ENCODE measurements at places on chromosomes 6 and 20. TPM values are rescaled to one million over a fixed set of nuclear protein-coding genes. Genes with fewer than 3 reads are reported as not detected.

DNA sequence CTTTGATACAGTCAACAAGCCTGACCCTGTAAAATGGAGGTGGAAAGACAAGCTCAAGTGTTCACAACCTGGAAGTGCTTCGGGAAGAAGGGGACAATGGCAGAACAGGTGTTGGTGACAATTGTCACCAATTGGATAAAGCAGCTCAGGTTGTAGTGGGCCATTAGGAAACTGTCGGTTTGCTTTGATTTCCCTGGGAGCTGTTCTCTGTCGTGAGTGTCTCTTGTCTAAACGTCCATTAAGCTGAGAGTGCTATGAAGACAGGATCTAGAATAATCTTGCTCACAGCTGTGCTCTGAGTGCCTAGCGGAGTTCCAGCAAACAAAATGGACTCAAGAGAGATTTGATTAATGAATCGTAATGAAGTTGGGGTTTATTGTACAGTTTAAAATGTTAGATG lies 15.0 kb downstream of the CCR6 start:
- no peak overlapping the region for H3K27ac ChIP-seq
- no peak for DNase-seq
- no peaks in the 10 kb centered on the region for H3K36me3 ChIP-seq
- peaks cover 21% of the 10 kb centered on the region for H3K4me1 ChIP-seq

GRCh38 chr6:46832816-46833215 lies 39.6 kb downstream of the MEP1A start:
- no peaks in the 10 kb centered on the region for H3K27me3 ChIP-seq
- no peaks in the 10 kb centered on the region for H3K4me1 ChIP-seq
- no peak overlapping the region for H3K27ac ChIP-seq
- H3K4me3 ChIP-seq = no peak overlapping the region
- no peaks in the 10 kb centered on the region for H3K36me3 ChIP-seq

- peaks cover 40% of the 10 kb centered on the region for H3K4me1 ChIP-seq
- no peak for DNase-seq
- H3K4me3 ChIP-seq = no peak overlapping the region
- no peak overlapping the region for H3K27ac ChIP-seq
- H3K36me3 ChIP-seq = no peaks in the 10 kb centered on the region
These were observed 520.0 kb upstream of the IRAK1BP1 start for GRCh38 chr6:78347191-78347916.

- no peak overlapping the region for H3K27ac ChIP-seq
- H3K27me3 ChIP-seq = no peaks in the 10 kb centered on the region
- no peaks in the 10 kb centered on the region for H3K36me3 ChIP-seq
- peaks cover 4% of the 10 kb centered on the region for H3K4me1 ChIP-seq
These were observed 154.0 kb downstream of the LAMP5 start for GRCh38 chr20:9668381-9668780.

GRCh38 chr20:19710336-19711120 lies 47.5 kb upstream of the RIN2 start:
- DNase-seq = no peak
- no peaks in the 10 kb centered on the region for H3K27me3 ChIP-seq
- no peak overlapping the region for H3K27ac ChIP-seq
- H3K4me3 ChIP-seq = no peak overlapping the region
- no peaks in the 10 kb centered on the region for H3K4me1 ChIP-seq

DNA sequence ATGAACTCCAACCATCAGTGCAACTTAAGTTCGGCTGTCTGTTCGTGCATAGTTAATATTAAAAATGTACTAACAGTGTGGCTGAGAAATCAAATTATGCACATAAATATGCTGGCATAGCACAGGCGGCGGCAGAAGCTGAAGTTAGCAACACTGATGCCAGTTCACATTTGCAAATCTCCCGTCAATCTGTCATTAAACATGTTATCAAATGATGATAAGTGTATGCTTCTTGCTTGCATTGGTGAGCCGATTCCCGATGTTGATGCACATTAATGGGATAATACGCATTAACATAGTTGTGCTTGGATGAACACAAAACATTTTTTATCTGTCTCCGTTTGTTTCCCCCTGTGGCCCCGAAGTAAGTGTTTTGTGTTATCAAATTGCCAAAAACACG lies 309.4 kb downstream of the ZNF217 start:
- H3K27ac ChIP-seq = no peak overlapping the region
- no peaks in the 10 kb centered on the region for H3K36me3 ChIP-seq
- no peak for DNase-seq
- H3K27me3 ChIP-seq = no peaks in the 10 kb centered on the region
- H3K4me1 ChIP-seq = peaks cover 36% of the 10 kb centered on the region

DNA sequence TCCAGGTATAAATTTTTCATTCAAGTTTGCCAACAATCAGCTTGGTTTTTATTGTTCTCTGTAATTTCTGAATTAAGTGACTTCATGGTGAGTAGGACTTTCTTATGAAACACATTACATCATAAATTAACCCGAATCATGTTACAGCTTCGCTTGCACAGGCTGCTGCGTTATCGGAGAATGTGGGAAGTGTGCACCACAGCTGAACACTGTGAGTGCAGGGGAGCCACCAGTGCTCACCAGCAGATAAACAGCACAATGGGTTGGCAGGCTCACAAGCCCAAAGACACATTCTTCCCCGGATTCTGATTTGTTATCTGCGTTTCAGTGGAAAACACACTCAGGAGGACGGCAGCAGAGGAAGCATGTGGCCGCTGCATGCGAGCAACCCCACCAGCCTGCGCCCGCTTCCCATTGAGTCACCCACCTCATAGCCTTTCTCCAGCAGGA lies 121.1 kb downstream of the GMDS start:
- H3K27me3 ChIP-seq = no peaks in the 10 kb centered on the region
- H3K4me1 ChIP-seq = peaks cover 5% of the 10 kb centered on the region
- H3K36me3 ChIP-seq = no peaks in the 10 kb centered on the region
- H3K4me3 ChIP-seq = no peak overlapping the region
- DNase-seq = no peak

DNA sequence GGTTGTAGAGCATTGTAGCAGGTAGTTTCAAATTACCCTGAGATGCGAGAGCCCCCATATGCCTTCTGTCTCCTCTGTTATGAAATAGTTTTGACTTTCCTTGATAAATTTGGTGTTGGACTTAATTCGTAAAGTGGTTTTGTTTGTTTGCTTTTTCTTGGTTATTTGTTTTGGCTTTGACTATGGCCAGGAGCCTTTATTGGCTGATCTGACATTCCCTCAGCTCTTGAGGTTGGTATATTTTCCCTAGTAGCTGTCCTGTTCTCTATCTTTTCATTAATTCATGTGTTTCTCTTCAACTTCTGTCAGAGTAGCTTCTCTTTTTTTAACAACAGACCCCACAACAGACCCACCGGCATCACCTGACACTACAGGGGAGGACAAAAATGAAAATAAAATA lies 457.4 kb upstream of the MANEA start:
- H3K27me3 ChIP-seq = no peaks in the 10 kb centered on the region
- H3K36me3 ChIP-seq = no peaks in the 10 kb centered on the region
- no peak overlapping the region for H3K4me3 ChIP-seq
- no peak for DNase-seq

GRCh38 chr6:113076116-113076515 lies 729.0 kb downstream of the RFPL4B start:
- no peak overlapping the region for H3K4me3 ChIP-seq
- no peak for DNase-seq
- no peaks in the 10 kb centered on the region for H3K27me3 ChIP-seq
- no peak overlapping the region for H3K27ac ChIP-seq

DNA sequence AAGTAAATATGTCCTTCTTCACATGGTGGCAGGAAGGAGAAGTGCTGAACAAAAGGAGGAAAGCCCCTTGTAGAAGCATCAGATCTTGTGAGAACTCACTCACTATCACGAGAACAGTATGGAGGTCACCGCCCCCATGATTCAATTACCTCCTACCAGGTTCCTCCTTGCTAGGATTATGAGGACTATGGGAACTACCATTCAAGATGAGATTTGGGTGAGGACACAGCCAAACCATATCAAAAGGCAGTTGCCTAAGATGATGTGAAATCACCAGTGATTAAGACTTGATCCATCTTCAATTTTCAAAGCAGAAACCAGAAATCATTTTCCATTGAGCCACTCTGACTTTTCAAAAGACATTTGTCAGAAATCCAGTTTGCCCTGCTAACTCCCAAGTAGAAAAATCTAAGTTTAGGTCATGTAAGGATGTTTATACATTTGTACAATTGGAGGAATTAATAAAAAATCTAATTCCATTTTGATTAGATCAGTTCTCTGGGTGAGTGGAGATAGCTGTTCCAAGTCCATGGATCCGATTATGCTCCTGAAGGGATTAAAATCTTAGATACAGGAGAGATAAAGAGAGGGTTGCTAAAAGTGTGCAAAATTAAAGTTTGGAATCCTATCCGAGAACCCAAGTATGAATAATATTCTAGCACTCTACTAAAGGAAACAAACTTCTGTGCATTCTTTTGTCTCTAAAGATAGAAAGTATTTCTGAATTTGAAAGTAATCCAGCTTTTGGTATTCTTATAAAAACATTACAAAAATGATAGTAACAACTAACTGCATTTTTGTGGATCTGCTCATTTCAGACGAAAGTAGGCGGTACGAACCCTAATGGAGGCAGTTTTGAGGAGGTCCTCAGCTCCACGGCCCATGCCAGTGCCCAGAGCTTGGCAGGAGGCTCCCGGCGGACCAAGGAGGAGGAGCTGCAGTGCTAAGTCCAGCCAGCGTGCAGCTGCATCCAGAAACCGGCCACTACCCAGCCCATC lies 39.5 kb downstream of the HDDC2 start:
- no peaks in the 10 kb centered on the region for H3K36me3 ChIP-seq
- H3K4me1 ChIP-seq = peaks cover 9% of the 10 kb centered on the region
- no peaks in the 10 kb centered on the region for H3K27me3 ChIP-seq
- no peak for DNase-seq

- H3K36me3 ChIP-seq = no peaks in the 10 kb centered on the region
- no peaks in the 10 kb centered on the region for H3K4me1 ChIP-seq
- peak; percentile 6 for DNase-seq
- H3K27me3 ChIP-seq = no peaks in the 10 kb centered on the region
- H3K27ac ChIP-seq = no peak overlapping the region
These were observed 301.8 kb upstream of the AGPAT4 start for GRCh38 chr6:161575523-161576254.

GRCh38 chr6:131005439-131006016 lies 57.5 kb downstream of the EPB41L2 start:
- DNase-seq = no peak
- H3K36me3 ChIP-seq = peaks cover 14% of the 10 kb centered on the region
- no peak overlapping the region for H3K27ac ChIP-seq
- no peak overlapping the region for H3K4me3 ChIP-seq

DNA sequence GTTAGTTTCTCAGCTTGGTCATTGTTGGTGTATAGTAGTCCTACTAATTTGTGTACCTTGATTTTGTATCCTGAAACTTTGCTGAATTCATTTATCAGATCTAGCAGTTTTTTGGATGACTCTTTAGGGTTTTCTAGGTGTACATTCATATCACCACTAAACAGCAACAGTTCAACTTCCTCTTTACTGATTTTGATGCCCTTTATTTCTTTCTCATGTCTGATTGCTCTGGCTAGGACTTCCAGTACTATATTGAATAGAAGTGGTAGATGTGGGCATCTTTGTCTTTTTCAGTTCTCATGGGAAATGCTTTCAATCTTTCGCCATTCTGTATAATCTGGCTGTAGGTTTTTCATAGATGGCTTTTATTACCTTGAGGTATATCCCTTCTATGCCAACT lies 61.3 kb upstream of the HEY2 start:
- H3K4me3 ChIP-seq = no peak overlapping the region
- H3K36me3 ChIP-seq = peaks cover 69% of the 10 kb centered on the region
- no peak for DNase-seq
- no peak overlapping the region for H3K27ac ChIP-seq
- no peaks in the 10 kb centered on the region for H3K4me1 ChIP-seq
- no peaks in the 10 kb centered on the region for H3K27me3 ChIP-seq

DNA sequence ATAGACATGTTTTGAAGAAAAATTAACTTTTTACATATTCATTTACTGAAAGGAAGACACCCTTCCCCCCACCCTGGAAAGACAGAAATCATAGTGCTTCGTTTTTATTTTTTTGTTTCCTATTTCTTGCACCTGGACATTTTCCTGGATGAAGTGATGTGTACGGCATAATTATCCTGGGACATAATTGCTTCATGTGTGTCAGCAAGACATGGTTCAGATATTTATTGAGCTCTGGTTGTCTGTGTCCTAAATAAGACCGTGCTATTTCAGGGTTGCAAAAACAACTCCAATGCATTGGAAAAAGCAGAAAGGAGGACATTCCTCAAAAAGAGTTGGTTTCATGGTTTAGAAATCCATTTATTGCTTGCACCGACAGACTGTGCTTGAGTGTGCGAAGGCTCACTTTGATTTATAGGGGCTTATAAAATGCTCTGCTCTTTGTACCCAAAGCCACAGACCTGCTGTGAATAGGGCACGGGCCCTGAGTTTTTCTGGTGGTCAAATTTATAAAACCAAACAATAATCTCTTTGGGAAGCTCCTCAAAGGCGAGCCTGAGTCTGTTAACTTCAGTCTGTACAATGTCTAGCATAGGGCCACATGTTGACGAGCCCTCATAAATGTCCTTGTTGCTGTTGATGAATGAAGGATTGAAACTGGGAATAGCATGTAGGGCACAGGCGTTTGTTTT lies 179.5 kb downstream of the SOX4 start:
- H3K27ac ChIP-seq = peak overlapping the region; percentile 45
- H3K4me1 ChIP-seq = peaks cover 66% of the 10 kb centered on the region
- H3K27me3 ChIP-seq = no peaks in the 10 kb centered on the region
- DNase-seq = no peak
- H3K36me3 ChIP-seq = no peaks in the 10 kb centered on the region

DNA sequence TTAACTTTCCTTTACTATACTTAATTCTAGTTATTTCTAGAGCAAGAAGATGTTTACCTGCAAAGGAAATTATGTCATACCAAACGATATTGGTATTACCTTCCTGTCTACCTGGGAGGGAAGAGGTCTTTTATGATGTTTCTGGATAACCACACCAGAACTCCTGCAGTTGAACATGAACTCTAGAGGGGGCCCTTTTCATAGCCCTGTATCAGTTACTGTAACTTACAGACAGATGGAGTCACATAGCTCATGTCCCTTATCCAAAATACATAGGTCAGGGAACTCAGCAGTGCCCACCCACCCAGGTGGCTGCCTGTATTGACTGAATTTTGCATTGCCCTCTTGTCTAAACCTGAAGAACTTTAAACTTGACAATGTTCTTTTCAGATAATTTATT lies 35.1 kb upstream of the MYL9 start:
- peak; percentile 45 for DNase-seq
- no peaks in the 10 kb centered on the region for H3K4me1 ChIP-seq
- H3K4me3 ChIP-seq = no peak overlapping the region
- peaks cover 16% of the 10 kb centered on the region for H3K36me3 ChIP-seq
- no peaks in the 10 kb centered on the region for H3K27me3 ChIP-seq

- no peaks in the 10 kb centered on the region for H3K27me3 ChIP-seq
- H3K36me3 ChIP-seq = no peaks in the 10 kb centered on the region
- H3K4me3 ChIP-seq = no peak overlapping the region
- no peak overlapping the region for H3K27ac ChIP-seq
- no peaks in the 10 kb centered on the region for H3K4me1 ChIP-seq
These were observed 102.1 kb upstream of the LAMP5 start for GRCh38 chr20:9412309-9412708.

GRCh38 chr6:43942011-43942442 lies 172.0 kb downstream of the VEGFA start:
- H3K27me3 ChIP-seq = no peaks in the 10 kb centered on the region
- no peaks in the 10 kb centered on the region for H3K36me3 ChIP-seq
- H3K4me1 ChIP-seq = peaks cover 7% of the 10 kb centered on the region
- no peak overlapping the region for H3K27ac ChIP-seq

The KIF6 gene
- 0.87 TPM for total RNA-seq
